ENCODE measurements at places on chromosomes 12 and 14. TPM values are rescaled to one million over a fixed set of nuclear protein-coding genes. Genes with fewer than 3 reads are reported as not detected.

The EMC9 gene
- total RNA-seq: 15.5 TPM

The TPH2 gene
- total RNA-seq: not detected

The ADAMTS20 gene
- total RNA-seq: not detected

The LRRC10 gene
- total RNA-seq: not detected

The MMP19 gene
- total RNA-seq: 774 TPM

The ITPR2 gene
- total RNA-seq: 71.3 TPM

The PPTC7 gene
- total RNA-seq: 29.9 TPM

Data from mesenteric fat pad (tissue), 1 donor.